MG63 (cell line): ENCODE measurements at places on chromosomes 1 and 21. TPM values are rescaled to one million over a fixed set of nuclear protein-coding genes. Genes with fewer than 3 reads are reported as not detected.

Gene KCNJ15
- total RNA-seq = not detected in 2 replicates

Gene FAM163A
- not detected in 2 replicates for total RNA-seq

- no peak for DNase-seq
Observed at GRCh38 chr1:8113262-8114220, 87.4 kb upstream of the ERRFI1 start.

DNA sequence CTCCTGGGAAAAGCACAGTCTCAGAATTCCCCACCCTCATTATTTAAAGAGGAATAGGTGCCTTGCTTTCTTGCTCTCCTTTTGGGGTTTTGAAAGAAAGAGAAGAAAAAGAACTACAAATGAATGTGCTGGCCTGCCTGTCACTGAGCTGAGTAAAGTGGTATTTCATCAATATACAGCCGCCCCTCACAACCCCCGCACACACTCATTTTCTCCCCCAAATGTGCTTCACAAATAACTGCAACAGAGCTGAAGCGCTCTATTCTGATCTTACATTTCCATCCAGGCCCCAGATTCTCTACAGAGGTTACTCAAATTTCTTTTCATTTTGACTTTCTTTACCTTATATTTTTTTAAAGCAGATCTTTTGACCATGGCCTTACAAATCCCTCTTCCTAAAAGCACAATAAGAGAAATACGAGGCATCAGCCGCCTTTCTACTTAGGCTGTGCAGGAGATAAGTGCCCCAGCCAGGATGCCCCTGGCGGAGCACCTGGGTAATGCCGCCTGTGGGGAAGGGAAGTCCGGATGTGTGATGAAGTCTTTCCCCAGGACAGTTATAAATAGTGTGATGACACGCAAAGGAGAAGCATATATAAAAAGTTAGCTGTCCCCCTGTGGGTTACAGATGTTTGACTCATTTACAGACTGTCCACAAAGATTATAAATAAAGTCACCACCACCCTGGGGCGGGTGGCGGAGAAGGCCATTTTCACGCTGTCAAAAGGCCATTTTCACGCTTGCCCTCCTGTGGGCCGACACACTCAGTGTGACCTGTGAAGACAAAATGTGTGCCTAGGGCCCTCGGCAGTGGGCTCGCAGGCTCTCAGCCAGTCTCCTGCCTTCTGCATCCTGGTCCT, 6.5 kb downstream of the KCNN3 start:
- peak; percentile 38 for DNase-seq

Gene HES3
- not detected in 2 replicates for total RNA-seq

DNA sequence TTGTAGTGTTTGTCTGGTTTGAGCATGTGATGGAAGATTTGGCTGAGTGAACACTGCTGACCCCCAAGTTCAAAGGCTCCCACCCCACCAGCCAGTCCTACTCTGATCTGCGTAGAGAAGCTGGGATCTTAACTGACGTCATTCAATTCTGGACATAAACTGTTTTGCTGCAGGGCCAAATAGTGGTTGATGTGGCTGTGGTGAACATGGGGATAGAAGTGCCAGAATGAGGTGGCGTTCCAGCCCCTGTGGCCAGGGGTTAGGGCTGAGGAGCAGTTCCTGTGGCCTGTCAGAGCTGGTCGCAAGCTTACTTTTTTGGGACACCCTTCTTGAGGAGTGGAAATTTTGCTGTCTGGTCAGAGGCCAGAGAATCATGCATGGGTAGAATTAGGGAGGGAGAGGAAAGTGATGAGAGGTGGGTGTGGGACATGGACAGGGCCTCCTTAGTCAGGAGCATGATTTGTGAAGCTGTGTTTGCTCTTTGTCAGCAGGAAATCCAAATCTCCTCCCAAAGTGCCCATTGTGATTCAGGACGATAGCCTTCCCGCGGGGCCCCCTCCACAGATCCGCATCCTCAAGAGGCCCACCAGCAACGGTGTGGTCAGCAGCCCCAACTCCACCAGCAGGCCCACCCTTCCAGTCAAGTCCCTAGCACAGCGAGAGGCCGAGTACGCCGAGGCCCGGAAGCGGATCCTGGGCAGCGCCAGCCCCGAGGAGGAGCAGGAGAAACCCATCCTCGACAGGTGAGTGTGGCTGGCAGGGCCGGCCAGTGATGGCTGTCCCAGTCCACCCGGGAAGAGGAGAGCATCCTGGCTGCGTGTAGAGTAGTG, 25.9 kb downstream of the SZRD1 start:
- DNase-seq = no peak

Gene NPR1
- total RNA-seq = 0.33 TPM in 1 of 2 replicates, not detected in the other

DNA sequence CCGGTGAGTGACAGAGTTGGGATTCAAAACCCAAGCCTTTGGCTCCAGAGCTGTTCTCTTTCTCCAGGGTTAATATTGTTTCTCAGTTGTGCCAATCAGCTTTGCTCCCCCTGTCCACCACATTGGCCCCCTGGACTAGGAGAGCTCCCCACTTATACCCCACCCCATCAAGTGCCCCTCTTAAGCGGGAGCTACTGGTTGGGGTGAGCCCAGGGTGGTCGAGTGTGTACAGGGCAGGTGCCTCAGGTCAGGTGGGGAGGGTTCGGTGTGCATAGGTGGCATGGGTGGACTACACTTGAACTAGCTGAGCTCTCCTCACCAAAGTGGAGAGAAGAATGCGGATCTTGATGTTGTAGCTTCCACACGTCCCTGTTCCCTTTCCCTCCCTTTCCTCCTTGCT, 14.2 kb downstream of the KCNA2 start:
- no peak for DNase-seq

DNA sequence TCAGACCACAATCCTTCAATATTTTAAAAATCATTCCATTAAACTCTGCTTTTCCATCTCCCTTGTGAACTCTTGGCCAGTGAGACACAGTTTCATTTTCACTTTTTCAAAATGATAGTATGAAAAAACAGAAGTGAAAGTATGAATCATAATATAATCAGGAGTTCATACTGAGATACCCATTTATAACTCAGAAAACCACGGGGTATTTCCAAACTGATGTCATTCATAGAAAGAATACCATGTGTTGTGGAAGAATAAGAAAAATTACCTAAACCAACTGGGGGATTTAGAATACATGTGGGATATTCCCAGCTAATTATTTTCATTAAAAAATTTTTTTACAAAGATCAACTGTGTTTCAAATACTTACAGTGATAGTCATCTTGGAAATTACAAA, 149.9 kb downstream of the MRPL39 start:
- DNase-seq = no peak

Gene DMRTB1
- not detected in 2 replicates for total RNA-seq

GRCh38 chr1:45250544-45250943, 44.1 kb upstream of the ZSWIM5 start:
- DNase-seq = no peak

GRCh38 chr1:225735252-225736149, 42.1 kb upstream of the SRP9 start:
- DNase-seq = peak; percentile 95

GRCh38 chr1:145858238-145858900, 512 bp downstream of the PIAS3 start:
- peak; percentile 69 for DNase-seq
